PC-3 (cell line): ENCODE measurements at places on chromosomes 1 and 21.

DNA sequence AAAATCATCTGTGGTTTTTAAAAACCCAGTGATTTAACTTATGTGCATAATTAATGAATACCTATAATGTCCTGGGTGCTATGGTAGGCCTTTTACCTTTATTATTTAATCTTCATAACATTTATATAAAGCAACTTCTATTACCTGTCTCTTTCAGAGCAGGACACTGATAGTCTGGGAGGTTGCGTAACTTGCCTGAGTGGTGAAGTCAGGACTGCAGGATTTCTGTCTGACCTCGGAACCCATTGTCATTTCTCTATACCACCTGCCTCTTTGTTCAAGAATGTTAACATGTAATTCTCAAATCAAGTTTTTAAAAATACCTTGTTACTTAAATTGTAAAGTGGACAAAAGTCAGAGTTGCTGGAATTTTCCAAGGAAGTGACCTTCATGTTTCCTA, 41.0 kb upstream of the BACH1 start:
- peak; percentile 29 for DNase-seq

DNA sequence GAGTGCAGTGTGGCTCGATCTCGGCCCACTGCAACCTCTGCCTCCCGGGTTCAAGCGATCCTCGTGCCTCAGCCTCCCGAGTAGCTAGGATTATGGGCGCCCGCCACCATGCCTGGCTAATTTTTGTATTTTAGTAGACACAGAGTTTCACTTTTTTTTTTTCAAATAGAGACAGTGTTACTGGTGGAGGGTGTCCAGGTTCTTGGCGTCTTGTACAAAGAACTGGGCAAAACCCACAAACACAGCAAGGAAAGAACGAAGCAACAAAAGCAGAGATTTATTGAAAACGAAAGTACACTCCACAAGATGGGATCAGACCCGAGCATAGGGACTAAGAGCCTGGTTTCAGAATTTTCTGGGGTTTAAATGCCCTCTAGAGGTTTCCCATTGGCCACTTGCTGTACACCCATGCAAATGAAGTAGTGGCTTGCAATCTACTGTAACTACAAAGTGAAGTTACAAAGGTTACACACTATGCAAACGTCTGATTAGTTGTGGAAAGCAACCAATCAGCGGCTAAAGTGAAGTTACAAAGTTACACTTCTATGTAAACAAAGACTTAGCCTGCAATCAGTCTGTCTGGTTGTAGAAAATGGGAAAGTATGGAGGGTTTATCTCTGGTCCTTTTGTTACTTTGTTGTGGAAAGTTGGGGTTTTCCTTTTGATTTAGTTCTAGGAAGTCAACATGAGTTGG, 199.1 kb downstream of the DYRK1A start:
- no peak for DNase-seq

GRCh38 chr1:64984737-64985136, 18.4 kb upstream of the JAK1 start:
- no peak for DNase-seq

GRCh38 chr1:96510911-96511310, 210.7 kb upstream of the PTBP2 start:
- peak; percentile 55 for DNase-seq

DNA sequence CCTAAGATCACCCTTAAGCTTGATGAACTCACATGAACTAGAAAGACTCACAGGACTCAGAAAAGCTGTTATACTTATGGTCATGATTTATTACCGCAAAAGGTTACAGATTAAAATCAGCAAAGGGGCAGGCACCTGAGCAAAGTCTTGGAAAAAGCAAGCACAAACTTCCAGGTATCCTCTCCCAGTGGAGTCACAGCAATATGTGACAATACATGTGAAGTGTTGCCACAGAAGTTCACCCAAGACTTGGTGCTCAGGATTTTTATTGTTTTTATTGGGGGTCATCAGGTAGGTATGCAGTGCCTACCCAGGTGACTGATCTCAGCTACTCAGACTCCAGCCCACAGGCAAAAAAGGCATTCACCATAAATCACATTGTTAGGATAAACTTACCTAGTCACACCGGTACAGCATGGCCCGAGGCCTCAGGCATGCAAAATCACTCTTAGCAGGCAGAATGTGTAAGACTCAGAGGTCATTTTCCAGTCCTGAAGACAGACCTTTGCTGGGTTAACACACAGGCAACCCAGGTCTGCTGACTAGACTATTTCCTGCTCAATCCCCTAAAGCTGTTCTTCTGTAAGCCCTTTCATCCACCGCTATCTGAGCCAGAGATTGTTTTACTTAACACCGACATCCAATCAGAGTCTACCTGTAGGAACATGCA, 55.6 kb downstream of the SSX2IP start:
- peak; percentile 96 for DNase-seq

DNA sequence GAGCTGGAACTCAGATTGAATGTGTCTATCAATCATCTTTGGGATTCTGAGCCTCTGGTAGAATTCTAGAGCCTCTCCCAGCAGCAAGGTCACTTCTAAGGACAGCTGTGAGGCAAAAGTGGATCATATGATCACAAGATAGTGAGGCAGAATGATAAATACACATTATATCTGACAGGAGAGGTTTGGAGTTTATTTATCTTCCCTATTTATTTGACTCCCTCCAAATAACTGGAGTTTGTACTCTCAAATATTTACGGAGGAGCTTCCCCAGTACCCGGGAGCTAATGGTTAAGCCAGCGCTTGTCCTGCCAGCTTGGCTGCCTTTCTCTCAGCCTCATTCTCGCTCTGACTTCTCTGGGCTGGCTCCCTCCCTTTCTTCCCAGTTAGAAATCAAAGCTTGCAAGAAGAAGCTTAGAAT, 2.3 kb downstream of the HMGCS2 start:
- DNase-seq: no peak
